GM13977 (cell line): ENCODE measurements at places on chromosomes 7 and 10.

GRCh38 chr10:21238717-21239116 is 286.8 kb downstream of the SKIDA1 start:
- no peak for DNase-seq

GRCh38 chr10:75395932-75396630 is 5.5 kb downstream of the ZNF503 start:
- DNase-seq, result peak; percentile 35

GRCh38 chr7:50610521-50611277 is 45.5 kb upstream of the DDC start:
- no peak for DNase-seq

DNA sequence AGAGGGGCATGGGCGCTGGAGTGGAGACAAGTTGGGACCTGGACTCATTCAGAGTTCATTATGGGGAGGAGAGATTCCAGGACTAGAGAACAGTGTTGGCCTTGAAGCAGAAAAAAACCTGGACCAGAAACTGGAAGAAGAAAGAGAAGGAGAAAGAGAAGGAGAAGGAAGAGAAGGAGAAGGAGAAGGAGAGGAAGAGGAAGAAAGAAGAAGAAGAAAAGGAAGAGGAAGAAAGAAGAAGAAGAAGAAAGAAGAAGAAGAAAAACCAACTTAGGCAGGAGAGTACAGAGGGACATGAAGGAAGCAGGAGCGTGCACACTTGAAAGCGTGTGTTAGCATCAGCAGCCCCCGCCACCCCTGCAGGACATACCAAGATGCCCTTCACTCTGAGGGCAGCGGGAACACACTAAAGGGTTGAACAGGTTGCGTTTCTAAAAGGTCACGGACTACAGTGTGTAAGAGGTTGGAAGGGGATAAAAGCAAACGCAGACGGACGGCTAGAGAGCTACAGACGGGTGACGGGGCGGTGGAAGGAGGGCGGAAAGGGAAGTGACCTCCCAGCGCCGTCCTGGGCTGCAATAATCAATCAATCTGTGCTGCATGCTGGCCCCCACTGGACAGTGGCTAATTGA is 95.3 kb downstream of the SEC61G start:
- DNase-seq, result no peak

DNA sequence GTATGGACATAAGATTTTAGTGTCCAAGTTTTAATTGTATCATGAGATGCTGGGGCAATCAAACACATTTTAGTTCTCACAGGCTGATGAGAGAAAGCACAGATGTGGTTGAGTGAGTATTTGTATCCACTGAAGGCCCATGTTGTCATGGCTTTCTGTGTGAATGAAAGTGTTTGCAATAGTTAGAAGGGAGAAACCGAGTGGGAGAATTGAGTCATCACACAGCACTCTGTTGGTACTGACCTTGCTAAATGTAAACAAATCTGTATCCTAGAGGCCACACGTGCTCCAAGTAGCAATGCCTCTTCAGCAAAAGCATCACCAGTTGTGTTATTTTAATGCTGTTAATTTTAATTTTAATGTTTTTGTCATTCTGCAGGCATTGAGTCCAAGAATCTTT is 121.2 kb downstream of the EMX2 start:
- DNase-seq, result peak; percentile 76

DNA sequence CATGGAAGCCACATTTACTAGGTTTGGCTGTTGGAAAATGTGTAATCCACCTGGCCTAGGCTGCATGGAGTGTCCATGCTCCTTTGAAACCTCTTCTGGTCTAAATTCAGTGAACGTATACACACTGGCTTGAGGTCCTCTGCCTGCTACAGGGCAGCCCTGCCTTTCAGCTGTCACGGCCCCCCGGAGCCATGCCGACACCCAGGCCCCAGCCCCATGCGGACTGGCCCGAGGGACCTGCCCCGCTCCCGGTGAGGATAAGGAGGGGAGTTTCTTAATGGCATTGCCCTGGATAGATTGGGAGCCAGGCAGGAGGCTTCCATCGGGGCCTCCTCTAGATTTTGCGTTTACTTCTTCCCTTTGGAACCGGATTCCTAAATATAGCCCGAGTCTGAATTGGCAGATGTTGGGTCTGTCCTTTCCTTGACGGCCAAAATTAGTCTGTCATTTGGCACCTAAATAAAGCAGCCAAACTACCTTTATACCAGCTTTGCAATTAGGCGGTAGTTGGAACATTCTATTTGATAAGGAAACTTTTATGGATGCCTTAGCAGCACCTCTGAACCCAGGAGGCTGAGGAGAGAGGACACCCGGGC is 72.1 kb upstream of the SH2B2 start:
- no peak for DNase-seq

- DNase-seq, result no peak
Observed at GRCh38 chr7:105839266-105839665, 37.1 kb downstream of the ATXN7L1 start.

DNA sequence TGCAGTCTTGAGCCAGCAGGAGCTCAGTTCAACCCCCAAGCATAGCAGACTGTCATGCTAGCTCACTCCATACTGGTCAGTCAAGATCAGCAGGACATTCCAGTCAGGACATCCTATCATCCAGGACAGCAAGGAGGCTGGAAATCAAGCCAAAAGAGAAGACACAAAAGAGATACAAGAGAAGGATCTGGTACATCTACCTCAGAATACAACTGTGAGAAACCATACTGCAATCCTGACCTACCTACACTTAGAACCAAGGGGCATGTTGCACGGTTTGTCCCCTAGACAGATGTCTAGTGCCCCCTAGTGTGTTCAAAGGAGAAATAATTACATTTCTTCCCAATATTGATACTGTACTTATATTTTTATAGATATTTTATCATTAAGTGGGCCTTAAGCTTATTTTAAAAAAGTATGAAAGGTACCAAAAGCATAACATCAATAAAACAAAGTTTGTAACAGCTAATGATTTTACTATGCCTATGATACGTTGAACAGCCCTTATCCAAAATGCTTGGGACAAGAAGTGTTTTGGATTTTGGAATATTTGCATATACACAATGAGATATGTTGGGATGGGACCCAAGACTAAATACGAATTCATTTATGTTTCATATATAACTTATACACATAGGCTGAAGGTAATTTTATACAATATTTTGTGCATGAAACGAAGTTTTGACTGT is 26.7 kb downstream of the ERCC6 start:
- DNase-seq, result no peak

DNA sequence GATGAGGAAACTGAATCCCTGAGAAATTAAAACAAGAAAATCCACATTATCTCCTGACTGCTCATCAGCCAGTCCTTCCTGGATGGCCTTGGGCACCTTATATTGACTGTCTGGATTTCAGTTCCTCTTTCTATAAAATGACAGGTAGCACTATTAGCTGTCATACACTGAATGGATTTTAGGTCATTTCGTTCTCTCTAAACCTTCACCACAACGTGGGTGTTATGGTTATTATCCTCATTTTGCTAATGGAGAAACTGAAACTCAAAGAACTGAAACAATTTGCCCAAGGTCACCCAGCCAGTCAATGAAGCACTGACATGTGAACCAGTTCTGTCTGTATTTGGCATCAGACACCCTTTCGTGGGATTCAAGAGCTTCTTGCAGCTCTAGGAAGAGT is 193.8 kb downstream of the CYP26A1 start:
- peak; percentile 69 for DNase-seq

DNA sequence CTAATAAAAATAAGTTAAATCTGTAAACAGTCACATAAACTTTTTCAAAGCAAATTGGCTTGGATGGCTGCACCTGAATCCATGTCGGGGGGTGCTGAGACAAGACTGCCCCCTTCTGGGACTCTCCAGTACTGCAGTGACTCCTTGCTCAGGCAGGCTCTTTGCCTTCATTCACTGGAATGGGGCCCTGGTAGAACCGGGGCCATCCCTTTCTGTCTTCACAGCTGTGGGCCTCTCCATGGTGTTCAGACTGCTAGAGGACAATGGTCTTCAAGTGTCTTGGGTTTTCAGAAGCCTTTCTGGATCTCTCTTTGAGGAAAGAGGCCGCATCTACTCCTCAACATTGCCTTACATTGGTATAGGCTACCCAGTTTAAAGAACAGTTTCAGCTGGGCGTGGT is 16.1 kb upstream of the IMPDH1 start:
- peak; percentile 67 for DNase-seq

GRCh38 chr7:134477954-134478353 is 19.1 kb upstream of the AKR1B1 start:
- no peak for DNase-seq
